ENCODE measurements at places on chromosomes 1 and 21.

GRCh38 chr21:45959779-45960390 is 21.7 kb upstream of the COL6A1 start:
- DNase-seq: no peak

- no peak for DNase-seq
These were observed 121.3 kb downstream of the HUNK start for GRCh38 chr21:31993826-31994825.

- no peak for DNase-seq
These were observed 159.9 kb upstream of the NR5A2 start for GRCh38 chr1:199867601-199868000.

DNA sequence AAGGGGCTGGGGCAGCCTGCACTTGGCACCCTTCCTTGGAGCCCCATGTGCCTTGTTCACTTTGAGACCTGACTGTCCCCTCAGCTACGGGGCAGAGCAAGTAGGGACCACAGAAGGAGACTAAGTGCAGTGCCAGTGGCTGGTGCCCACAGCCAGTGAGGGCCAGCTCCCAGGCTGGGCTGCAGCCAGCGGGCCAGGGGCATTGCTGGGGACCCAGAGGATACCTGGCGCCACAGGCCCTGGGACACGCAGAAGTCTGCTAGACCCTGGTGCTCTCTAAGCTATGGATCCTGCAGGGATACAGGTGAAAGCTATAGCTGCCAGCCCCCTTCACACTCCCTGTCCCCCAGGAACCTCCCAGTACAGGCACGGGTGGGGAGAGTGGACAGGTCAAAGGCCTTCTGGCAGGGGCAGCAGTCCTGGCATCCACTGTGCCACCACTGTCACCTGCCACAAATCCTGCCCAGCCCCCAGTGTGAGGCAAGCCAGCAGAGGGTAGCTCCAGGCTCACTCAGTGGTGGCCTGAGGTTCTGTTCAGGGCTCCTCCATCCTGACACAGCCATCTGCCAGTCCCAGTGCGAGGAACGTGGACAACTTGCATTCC is 1.3 kb downstream of the CLCNKA start:
- DNase-seq: no peak

DNA sequence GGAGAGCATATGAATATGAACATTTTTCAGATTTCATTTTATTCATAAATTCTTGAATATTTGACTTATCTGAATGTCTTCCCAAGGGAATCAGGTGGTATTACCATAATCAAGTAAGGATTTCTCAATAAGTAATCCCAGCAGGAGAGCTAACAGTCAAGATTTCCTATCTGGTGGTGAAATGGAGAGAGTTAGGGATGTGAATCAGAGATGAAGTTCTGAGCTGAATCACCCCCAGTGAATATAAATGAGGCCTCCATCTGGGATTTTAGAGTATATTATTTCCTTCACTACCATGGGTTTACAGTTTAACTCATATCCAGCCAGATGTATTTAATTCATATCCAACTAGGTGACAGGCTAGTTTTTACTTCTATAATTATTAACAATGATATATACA is 61.5 kb upstream of the RGS2 start:
- no peak for DNase-seq

DNA sequence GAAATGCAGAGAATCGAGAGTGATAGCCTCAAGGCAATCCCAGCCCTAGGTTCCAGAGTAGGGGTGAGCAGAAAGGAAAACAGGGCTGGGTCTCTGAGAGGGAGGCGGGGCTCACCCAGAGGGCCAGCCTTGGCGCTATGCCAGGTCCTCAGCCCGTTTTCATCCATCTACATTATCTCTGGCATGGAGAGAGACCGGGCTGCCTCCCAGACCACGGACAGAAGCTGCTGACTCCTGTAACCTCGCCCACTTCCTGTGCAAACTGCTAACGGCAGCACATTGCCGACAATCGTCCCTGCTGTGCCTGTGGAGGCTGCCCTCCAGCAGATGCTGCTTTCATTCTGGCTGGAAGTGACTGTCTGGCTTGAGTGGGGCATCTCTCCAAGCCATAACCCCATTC is 569.1 kb downstream of the NPHP4 start:
- no peak for DNase-seq

- no peak for DNase-seq
These were observed 496.6 kb downstream of the DPYD start for GRCh38 chr1:97424209-97424608.

- DNase-seq: no peak
These were observed 42.9 kb downstream of the KCNJ15 start for GRCh38 chr21:38299671-38300070.

GRCh38 chr1:212062832-212063438 is 27.4 kb downstream of the DTL start:
- no peak for DNase-seq

GRCh38 chr21:31136891-31137290 is 98.6 kb upstream of the KRTAP19-8 start:
- no peak for DNase-seq

DNA sequence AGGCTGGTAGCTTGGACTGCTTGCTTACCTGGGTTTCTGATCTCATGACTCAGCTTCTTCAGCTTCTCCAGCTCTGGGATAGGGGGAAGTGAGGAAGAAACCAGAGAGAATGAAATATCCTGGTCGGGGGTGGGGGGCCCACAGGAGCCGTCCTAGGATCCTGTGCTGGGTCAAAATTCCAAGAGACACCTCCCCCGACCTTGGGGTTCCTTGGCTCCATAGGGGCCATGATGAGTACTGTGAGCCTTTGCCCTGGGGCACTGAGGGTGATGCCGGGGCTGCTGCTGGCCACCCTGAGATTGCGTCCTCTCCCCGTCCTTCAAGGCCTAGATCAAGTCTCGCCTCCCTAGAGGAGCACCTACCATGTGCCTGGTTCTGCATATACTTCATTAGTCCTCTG is 40.0 kb downstream of the MYOM3 start:
- no peak for DNase-seq

DNA sequence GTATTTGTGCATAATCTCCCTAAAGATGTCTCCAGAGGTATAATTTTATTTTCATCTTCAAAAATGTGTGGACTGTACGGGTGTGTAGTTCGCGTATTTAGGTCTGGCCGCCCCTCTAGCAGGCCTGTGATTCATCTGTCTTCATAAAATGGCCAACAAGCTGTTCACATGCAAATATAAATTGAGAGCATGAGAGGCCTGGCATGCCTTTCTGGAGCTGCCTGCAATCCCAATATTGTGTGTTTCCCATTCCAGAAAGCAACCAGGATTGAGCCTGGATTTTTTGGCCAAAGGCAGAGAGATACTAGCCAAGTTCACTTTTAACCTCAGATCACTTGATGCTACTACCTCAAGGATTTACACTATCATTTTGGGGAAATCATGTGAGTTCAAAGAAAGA is 197.2 kb downstream of the NFIA start:
- no peak for DNase-seq

DNA sequence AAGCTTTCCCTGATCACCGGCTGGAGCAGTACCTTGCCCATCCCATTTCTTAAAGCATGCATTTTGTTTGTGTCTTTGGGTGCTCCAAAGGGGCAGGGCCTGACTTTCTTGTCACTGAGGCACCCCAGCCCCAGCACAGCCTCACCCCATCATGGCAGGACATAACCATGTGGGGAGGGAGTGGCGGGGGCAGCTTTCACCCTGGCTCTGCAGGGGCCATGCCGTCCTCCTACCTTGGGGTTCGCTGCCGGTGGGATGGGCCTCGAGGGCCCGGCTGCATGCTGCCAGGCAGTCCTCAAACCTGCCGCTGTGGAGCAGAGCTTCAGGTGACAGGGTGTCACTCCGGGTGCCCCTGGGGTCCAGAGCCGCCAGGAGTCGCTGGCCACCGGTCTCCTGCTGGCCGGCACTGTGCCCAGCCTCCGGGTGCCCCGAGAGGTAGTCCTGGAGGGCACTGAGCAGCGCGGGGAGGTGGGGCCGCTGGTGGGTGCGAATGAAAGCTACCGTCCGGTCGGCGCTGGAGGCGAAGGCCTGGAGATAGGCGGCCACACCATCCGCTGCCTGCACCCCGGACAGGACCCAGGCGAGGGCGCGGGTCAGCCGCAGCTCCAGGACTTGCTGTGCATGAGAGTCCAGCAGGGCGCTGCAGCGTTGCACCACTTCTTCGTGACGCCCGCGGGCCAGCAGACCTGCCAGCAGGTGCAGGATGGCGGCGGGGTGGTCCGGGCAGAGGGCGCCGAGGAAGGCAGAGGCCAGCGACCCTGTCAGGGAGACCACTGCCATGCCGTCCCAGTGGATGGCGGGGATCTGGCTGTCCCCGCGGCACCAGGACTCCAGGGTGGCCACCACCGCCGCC is 1.5 kb downstream of the TTC34 start:
- peak; percentile 34 for DNase-seq

DNA sequence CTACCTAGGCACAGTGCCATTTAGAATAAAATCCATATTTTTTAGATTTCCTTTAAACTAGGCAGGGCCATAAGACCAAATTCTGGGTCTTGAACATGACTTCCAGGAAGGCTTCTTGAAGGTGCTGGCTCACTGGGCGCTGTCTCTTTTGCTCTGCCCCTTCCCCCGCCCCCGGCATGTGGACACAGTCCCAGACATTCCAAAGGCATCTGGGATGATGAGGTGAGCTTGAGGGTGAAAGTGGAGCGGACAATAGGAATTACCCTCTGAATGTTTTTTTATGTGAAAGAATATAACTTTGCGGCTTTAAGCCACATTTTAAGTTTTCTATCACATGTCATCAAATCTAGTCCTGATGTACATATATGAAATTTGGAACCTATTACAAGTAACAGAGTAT is 29.4 kb downstream of the RWDD3 start:
- DNase-seq: no peak

- DNase-seq: no peak
These were observed 9.0 kb downstream of the SH2D2A start for GRCh38 chr1:156807627-156808026.

GRCh38 chr1:63277195-63278192 is 44.9 kb upstream of the FOXD3 start:
- peak; percentile 28 for DNase-seq

GRCh38 chr1:26627954-26628353 is 67.9 kb upstream of the ARID1A start:
- no peak for DNase-seq

GRCh38 chr1:232483826-232484225 is 146.1 kb downstream of the SIPA1L2 start:
- DNase-seq: no peak

- no peak for DNase-seq
These were observed 165.9 kb downstream of the PTBP2 start for GRCh38 chr1:96887501-96887900.

- DNase-seq: no peak
These were observed 546 bp upstream of the ZNF697 start for GRCh38 chr1:119648620-119649004.

- no peak for DNase-seq
These were observed 12.8 kb upstream of the TMEM200B start for GRCh38 chr1:29136391-29136915.

Data from mucosa of descending colon (tissue), 3 donors.